ENCODE measurements at places on chromosomes 2 and 18.

GRCh38 chr2:42724886-42725285 is 39.0 kb downstream of the OXER1 start:
- no peak for DNase-seq

GRCh38 chr2:45014016-45014702 is 4.9 kb upstream of the SIX2 start:
- no peak for DNase-seq

DNA sequence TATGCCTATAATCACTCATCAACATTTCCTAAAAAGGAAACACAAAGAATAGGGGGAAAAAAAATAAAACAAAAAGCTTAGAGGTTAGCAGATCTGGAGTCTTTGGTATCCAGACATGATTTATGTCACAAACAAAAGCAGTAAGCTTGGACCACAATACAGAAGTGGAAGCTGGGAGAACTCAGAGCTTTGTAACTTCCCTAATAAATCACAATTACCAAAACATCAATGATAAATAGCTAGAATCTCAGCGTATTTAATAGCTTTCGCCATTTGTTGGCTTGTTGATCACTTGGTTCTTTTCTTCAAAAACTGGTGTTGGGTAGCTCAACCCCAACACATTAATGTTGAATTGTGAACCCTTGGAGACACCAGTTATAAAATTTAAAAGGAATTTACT is 392.5 kb downstream of the IRS1 start:
- no peak for DNase-seq

- no peak for DNase-seq
These were observed 69.9 kb downstream of the PLEKHM3 start for GRCh38 chr2:207955456-207955855.

DNA sequence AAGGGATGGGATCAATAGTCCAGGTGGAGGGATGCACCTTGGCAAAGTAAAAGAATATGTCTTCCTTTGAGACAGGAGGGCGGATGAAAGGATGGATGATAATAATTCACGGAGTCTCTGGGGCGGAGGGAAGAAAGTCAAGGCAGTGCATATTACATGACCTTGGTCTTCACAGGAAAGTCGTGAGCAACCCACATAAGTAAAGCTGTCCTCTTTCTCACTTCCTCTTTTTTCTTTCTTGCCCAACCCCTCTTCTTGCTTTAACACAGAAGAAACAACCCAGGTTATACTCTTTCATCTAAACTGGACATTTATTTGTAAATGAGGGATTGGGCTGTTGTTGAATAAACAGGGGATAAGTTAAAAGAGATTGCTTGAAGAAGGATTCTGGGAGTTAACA is 168.7 kb upstream of the SKOR2 start:
- DNase-seq, result no peak

GRCh38 chr2:205494537-205495235 is 187.6 kb upstream of the NRP2 start:
- DNase-seq, result no peak

DNA sequence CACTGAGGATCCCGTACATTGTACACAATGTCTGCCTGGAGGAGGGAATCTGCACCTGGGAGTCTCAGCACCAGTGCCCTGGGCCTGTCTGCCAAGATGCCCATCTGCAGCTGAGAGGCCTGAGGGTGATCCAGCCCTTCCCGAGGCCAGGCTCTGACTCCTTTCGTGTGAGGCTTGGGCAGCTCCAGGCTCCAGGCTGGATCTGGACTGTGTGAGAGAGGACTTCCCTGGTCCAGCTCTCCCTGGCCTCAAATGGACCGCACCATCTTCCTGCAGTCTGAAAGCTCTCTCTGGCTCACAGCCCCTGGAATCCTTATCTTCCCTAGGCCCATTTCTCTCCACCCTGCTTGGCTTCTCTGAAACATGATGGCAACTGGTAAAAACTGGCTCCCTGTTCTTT is 324.6 kb downstream of the DYSF start:
- DNase-seq, result no peak

- no peak for DNase-seq
These were observed at the start of gene DSC3 for GRCh38 chr18:31042406-31043181. TSS of gene DSC3 (minus strand) at chr18:31042742. CDS start at chr18:31042660, 82 bp downstream.

DNA sequence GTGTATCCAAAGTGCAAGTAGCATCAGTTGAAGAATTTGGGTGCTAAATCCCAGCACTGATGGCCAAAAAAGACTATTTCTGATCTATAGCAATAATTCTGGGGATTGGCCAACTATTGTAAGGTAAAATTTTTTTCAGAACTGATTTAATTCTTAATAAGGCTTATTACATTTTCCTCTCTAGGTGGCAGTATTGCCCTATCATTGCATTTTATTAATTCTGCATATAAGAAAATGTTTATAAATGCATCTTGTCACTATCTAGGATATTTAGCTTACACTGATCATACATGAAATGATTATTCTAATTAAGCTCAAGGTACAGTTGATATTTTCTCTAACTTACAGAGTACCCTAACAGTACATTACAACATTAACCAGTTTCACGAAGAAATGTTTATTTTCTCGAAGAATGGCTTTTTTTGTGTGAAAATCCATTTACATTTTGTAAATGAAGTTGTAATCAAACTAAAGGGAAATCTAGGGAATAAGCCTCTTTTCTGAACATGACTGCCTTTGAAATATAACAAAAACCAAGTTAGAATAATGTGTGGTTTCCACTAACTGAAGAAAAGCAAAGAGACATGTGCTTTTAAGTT is 11.0 kb downstream of the TTN start:
- no peak for DNase-seq

GRCh38 chr2:1858733-1859132 is 114.4 kb upstream of the PXDN start:
- DNase-seq, result no peak

GRCh38 chr2:233075966-233076339 is 15.8 kb downstream of the INPP5D start:
- no peak for DNase-seq

GRCh38 chr2:185388226-185388625 is 350.4 kb upstream of the FSIP2 start:
- DNase-seq, result no peak

DNA sequence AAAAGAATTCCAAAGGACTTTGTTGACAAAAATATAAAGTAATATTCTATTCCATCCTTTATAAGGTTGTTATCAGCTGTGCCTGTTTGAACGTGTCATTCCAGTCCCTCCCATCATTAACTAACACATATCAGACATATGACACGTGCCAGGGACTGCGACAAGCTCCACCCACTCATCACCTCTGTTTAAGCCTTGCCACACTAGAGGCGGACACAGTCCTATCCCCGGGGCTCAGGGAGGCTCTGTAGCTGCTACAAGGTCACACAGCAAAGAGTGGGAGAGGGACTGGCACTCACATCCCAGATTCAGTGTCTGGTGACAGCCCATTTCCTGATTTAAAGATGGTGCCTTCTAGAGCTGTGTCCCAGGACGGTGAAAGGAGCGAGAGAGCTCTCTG is 30.0 kb downstream of the TBC1D8 start:
- no peak for DNase-seq

DNA sequence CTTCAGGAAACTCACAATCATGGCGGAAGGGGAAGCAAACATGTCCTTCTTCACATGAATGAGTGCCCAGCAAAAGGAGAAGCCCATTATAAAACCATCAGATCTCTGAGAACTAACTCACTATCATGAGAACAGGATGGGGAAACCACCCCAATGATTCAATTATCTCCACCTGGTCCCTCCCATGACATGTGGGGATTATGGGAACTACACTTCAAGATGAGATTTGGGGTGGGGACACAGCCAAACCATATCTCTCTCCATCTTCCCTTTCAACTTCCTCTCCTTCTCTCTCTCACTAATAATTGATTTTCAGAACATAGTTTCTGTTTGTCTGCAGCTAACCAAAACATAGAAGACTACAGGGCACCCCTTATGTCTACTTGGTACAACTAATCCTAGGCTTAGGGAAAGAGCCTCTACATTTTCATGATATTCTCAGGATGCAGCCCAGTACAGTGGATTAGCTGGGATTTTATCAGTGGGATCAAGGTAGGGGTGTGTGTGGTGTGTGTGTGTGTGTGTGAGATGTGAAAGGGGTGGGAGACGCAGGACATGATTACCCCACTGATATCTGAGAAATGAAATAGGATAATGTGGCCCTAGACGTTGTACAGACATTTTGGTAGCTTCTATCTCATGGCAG is 2.8 kb upstream of the ATF2 start:
- DNase-seq, result no peak

- DNase-seq, result no peak
These were observed 51.2 kb upstream of the LYPD6B start for GRCh38 chr2:148987286-148987685.

DNA sequence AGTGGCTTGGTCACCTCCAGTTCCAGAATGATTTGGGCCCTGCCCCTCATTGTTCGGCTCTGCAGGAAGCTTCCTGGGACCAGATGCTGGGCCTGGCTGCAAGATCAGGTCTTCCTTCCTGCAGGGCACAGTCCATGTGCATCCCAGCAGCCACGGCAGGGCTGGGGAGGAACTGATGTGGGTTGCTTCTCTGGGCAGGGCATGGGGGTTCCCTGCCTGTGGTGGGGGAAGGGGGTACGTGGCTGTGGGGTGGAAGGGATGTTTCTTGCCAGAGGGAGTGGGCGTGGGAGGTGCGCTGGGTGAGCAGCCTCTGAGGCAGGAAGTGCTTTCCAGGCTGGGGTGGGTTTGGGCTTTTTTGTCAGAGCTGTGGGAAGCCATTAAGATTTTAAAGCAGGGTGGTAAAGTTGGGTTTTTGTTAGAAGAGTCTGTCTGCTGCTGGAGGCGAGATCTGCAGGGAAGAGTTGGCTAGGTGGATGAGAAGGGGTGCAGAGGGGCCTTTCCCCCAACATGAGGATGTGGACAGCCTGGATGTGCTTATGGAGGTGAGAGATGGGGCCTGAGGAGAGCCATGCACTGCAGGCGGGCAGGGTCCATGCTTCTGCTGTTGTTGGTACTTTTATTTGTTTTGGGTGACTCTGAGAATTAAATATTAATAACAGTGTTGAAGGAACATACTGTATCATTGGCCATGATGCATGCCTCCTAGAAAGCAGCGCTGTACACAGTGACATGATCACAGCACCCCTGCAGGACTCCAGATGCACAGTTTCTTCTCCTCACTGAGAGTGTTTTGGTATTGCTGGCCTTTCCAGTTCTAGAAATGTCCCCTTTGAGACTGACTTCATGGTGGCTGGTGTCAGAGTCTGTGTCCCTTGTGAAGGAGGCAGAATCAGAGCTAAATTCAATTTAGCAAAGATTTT is 45.3 kb downstream of the DGKD start:
- no peak for DNase-seq

DNA sequence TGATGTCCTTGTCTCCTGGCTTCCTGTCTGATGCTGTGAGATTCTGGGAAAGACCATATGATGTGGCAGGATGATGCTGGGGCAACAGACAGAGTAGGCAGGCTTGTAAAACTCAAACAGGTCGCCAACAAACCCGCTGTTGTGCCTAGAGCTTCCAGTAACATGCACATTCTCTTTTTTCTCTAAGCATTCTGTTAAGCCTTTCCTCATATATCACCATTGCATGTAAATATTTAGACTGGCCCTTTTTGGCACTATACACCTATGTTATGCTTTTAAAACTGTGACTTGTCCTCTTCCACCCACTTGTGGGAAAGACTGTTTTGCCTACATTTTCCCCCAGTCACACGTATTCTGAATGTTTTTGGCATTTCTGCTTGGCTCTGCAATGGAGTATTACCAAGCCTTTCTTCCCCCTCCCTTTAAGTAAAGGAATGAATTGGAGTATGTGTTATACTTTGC is 250.4 kb upstream of the TANK start:
- DNase-seq, result no peak

GRCh38 chr2:28689771-28690170 is 61.9 kb upstream of the PPP1CB start:
- DNase-seq, result no peak

GRCh38 chr2:169928463-169928864 is 101.2 kb downstream of the UBR3 start:
- no peak for DNase-seq

DNA sequence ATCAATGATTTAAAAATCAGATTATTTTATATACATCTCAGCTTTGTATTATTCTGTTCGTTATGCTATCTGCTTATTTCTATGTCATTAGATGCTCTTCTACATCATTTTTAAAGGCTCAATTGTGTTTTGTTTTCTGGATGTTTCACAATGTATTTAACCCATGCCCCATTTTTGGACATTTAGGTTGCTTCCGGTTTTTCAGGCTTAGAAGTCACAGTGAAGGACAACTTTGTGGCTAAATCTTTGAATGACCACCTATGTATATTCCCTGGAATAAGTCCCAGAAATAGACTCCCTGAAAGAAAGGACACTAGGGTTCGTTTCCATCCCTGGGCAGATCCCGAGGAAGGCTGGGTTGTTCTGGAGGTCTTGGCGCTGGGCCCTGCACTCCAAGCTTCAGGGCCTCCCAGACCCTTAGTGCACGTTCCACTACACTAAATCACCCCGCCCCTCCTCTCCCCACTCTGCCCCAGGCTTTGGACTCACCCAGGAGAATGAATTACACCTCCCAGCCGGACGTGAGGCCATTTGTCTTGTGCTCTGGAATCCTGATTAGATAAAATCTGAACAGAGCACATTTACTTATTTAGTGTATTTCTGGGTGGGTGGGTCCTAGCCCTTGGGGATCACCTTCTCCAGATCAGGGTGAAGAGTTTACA is 188.2 kb downstream of the ZFP36L2 start:
- no peak for DNase-seq

GRCh38 chr2:88247531-88247930 is 77.4 kb downstream of the THNSL2 start:
- no peak for DNase-seq

DNA sequence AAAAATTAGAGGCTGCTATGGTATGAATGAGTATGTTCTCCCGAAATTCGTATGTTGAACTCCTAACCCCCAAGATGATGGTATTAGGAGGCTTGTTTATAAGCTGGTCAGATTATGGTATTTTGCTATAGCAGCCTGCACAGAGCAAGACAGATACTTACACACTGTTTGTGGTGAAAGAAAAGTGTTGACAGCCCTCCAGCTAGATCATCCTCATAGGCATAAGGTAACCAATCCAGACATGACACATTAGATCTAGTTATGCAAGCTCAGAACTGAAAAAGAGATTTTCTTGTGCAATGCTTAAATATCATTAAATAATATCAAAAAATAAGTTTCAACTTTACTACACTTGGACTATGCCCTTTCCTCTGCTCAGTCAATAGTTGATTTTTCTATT is 107.1 kb downstream of the ABCA12 start:
- DNase-seq, result no peak

GRCh38 chr2:46776687-46777327 is 138.8 kb downstream of the MCFD2 start:
- DNase-seq, result no peak

- no peak for DNase-seq
These were observed 138.4 kb downstream of the OTX1 start for GRCh38 chr2:63189026-63189425.
